ENCODE measurements at places on chromosomes 11 and 22. TPM values are rescaled to one million over a fixed set of nuclear protein-coding genes. Genes with fewer than 3 reads are reported as not detected.

- no peak overlapping the region for H3K4me3 ChIP-seq
- no peak for DNase-seq
- H3K4me1 ChIP-seq = 0 out of 2 replicates have a peak, but pooled peaks cover 6% of the 10 kb centered on the region
- no peaks in the 10 kb centered on the region for H3K36me3 ChIP-seq
- H3K27ac ChIP-seq = no peak overlapping the region
- no peaks in the 10 kb centered on the region for H3K27me3 ChIP-seq
These were observed 25.0 kb upstream of the OR56A1 start for GRCh38 chr11:6055569-6055968.

GRCh38 chr11:64268893-64269539 lies 15.4 kb downstream of the BAD start:
- peaks cover 11% of the 10 kb centered on the region for H3K4me1 ChIP-seq
- no peaks in the 10 kb centered on the region for H3K27me3 ChIP-seq
- peak overlapping the region; percentile 73 for H3K4me3 ChIP-seq
- H3K27ac ChIP-seq = peak overlapping the region; percentile 81

DNA sequence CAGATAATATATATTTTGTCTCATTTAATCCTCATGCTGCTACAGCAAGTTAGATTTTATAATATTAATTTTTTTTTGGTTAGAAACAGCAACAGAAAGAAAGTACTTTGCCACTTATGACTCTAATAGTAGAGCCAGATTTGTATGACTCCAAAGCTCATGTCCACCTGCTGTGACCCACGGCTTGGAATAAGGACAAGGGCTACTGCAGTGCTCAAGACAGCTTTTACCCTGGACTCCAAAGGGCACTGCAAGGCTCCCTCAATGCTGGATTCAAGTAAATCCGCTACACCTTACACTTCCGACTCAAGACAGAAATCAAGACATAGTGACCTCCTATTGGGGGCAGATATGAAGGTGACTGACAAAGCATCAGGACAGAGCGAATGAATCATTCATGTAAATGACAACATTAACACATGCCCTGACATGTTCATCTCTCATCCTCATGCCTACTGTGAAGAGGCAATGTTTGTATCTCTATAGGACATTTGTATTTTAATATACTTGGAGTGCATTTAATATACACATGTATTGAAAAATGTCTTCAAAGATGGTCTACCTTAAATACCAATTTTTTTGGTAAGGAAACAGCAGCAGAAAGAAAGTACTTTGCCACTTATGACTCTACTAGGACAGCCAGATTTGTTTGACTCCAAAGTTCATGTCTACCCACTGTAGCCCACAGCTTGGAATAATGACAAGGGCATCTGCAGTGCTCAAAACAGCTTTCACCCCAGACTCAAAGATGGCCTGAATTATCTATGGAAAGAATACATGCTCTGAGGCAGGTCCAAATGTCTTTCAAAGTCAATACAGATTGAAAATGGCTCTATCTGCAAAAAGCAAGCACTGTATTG lies 375.6 kb upstream of the CCDC90B start:
- peaks cover 30% of the 10 kb centered on the region for H3K4me1 ChIP-seq
- H3K27ac ChIP-seq = no peak overlapping the region
- H3K27me3 ChIP-seq = no peaks in the 10 kb centered on the region
- no peaks in the 10 kb centered on the region for H3K36me3 ChIP-seq
- H3K4me3 ChIP-seq = no peak overlapping the region

GRCh38 chr11:65002706-65003105 lies 5.9 kb upstream of the BATF2 start:
- no peaks in the 10 kb centered on the region for H3K27me3 ChIP-seq
- no peak for DNase-seq
- H3K27ac ChIP-seq = no peak overlapping the region
- no peaks in the 10 kb centered on the region for H3K4me1 ChIP-seq

- no peak overlapping the region for H3K27ac ChIP-seq
- DNase-seq = no peak
- no peaks in the 10 kb centered on the region for H3K27me3 ChIP-seq
- no peak overlapping the region for H3K4me3 ChIP-seq
- no peaks in the 10 kb centered on the region for H3K4me1 ChIP-seq
These were observed 16.9 kb downstream of the ADORA2A start for GRCh38 chr22:24444251-24444650.

DNA sequence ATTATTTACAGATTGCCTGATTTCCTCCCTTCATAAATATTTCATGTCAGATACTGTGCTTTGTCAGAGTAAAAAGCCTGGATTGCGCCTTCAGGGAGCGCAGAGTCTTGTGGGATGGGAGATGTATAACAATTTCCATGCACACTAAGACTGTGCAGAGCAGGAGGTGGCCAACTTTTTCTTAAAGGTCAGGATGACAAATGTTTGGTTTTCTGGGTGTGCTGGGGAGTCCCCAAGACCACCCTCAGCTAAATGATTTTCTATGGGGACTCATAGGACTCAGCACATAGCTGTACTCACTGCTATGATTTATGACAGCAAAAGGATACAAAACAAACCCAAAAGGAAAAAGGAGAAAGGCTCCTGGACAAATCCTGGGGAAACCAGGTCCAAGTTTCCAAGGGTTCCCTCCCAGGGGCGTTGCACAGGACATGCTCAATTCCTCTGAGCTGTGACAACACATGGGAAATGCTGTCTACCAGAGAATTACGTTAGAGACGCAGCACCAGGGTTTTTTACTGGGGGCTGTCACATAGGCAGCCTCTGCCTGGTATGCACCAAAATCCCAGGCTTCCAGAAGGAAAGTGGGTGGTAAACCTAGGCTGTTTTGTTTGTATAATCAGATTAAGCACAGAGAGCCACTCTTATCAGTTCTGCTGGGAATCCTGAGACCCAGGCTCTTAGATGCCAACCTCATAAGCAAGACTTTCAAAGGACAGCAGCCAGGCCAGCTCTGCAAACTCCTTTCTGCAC lies 59.1 kb downstream of the CSNK2A3 start:
- no peaks in the 10 kb centered on the region for H3K36me3 ChIP-seq
- H3K27ac ChIP-seq = no peak overlapping the region
- H3K27me3 ChIP-seq = no peaks in the 10 kb centered on the region
- no peaks in the 10 kb centered on the region for H3K4me1 ChIP-seq

DNA sequence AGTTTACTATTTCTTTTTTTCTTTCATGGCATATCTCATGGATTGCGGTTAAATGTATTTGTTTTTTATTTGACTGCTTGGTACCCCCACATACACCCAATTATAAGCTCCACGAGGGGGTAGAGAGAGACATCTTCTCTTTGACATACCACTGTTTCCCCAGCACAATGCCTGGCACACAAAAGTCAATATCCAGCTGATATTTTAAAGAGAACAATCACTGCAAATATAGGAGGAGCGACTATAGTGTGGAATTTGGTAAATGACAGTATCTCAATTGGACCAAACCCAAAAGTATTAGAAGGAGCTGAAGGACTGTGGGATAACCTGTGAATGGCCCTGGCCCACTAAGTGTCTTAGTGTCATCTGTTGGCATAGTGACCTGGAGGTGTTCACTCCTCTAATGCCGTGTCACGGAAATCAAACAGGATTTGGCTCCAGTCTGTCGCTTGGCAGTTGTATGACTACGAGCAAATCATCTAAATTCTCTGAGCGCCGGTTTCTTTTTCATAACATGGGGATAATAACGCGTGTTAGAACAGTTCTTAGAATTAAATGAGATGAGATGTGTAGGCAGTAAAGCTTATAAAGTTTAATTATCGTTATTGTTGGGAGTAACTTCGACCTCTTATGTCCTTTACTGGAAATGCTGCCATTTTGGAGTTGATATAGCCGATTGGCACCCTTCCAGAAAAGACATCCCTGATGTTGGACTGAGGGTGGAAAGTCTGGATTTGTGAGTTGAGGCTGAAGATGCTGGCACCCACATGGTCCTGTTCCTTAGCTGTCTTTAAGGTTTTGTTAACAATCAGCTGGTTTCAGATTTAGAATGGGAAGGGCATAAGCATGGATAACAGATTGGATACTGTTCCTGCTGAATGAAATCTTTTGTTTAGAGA lies 144.5 kb downstream of the DBX1 start:
- no peaks in the 10 kb centered on the region for H3K36me3 ChIP-seq
- no peaks in the 10 kb centered on the region for H3K27me3 ChIP-seq
- no peak overlapping the region for H3K27ac ChIP-seq
- DNase-seq = no peak

- peak overlapping the region; percentile 89 for H3K27ac ChIP-seq
- no peaks in the 10 kb centered on the region for H3K27me3 ChIP-seq
- no peak for DNase-seq
- peaks cover 6% of the 10 kb centered on the region for H3K36me3 ChIP-seq
- H3K4me3 ChIP-seq = no peak overlapping the region
These were observed 8.1 kb downstream of the RCOR2 start for GRCh38 chr11:63908631-63909401.

GRCh38 chr22:24051568-24051967 lies 40.5 kb downstream of the CABIN1 start:
- no peak overlapping the region for H3K4me3 ChIP-seq
- DNase-seq = no peak
- no peaks in the 10 kb centered on the region for H3K27me3 ChIP-seq
- peaks cover 13% of the 10 kb centered on the region for H3K36me3 ChIP-seq
- no peaks in the 10 kb centered on the region for H3K4me1 ChIP-seq
- H3K27ac ChIP-seq = no peak overlapping the region

GRCh38 chr11:124296016-124296415 lies 17.7 kb downstream of the OR8D1 start:
- no peak for DNase-seq
- H3K4me1 ChIP-seq = peaks cover 6% of the 10 kb centered on the region
- H3K27ac ChIP-seq = no peak overlapping the region
- no peaks in the 10 kb centered on the region for H3K27me3 ChIP-seq

GRCh38 chr11:2136209-2136951 lies 2.8 kb downstream of the IGF2 start:
- H3K27ac ChIP-seq = no peak overlapping the region
- peaks cover 58% of the 10 kb centered on the region for H3K27me3 ChIP-seq
- no peaks in the 10 kb centered on the region for H3K36me3 ChIP-seq
- DNase-seq = peak; percentile 64
- H3K4me1 ChIP-seq = peaks cover 7% of the 10 kb centered on the region
- peak overlapping the region; percentile 59 for H3K4me3 ChIP-seq

GRCh38 chr22:41587347-41587723 lies 2.3 kb downstream of the PMM1 start:
- H3K27ac ChIP-seq = no peak overlapping the region
- no peaks in the 10 kb centered on the region for H3K36me3 ChIP-seq
- peaks cover 6% of the 10 kb centered on the region for H3K4me1 ChIP-seq
- no peaks in the 10 kb centered on the region for H3K27me3 ChIP-seq
- DNase-seq = no peak
- no peak overlapping the region for H3K4me3 ChIP-seq

GRCh38 chr11:71425860-71426259 lies 22.3 kb downstream of the DHCR7 start:
- no peak overlapping the region for H3K27ac ChIP-seq
- DNase-seq = no peak
- H3K27me3 ChIP-seq = no peaks in the 10 kb centered on the region
- no peaks in the 10 kb centered on the region for H3K36me3 ChIP-seq
- no peak overlapping the region for H3K4me3 ChIP-seq
- no peaks in the 10 kb centered on the region for H3K4me1 ChIP-seq

- peak; percentile 48 for DNase-seq
- H3K27me3 ChIP-seq = peaks cover 4% of the 10 kb centered on the region
- peaks cover 23% of the 10 kb centered on the region for H3K4me1 ChIP-seq
- H3K4me3 ChIP-seq = no peak overlapping the region
- H3K27ac ChIP-seq = no peak overlapping the region
These were observed 3.9 kb downstream of the FDX1 start for GRCh38 chr11:110433393-110434333.

- H3K27me3 ChIP-seq = no peaks in the 10 kb centered on the region
- H3K4me3 ChIP-seq = no peak overlapping the region
- no peaks in the 10 kb centered on the region for H3K4me1 ChIP-seq
- no peak overlapping the region for H3K27ac ChIP-seq
- DNase-seq = no peak
These were observed 86.6 kb downstream of the CLPB start for GRCh38 chr11:72347691-72348090.

- 0 out of 2 replicates have a peak overlapping the region, but pooled peaks have one; percentile 69 for H3K27ac ChIP-seq
- H3K4me3 ChIP-seq = no peak overlapping the region
- DNase-seq = peak; percentile 48
- H3K27me3 ChIP-seq = no peaks in the 10 kb centered on the region
- H3K36me3 ChIP-seq = 0 out of 2 replicates have a peak, but pooled peaks cover 4% of the 10 kb centered on the region
- 0 out of 2 replicates have a peak, but pooled peaks cover 3% of the 10 kb centered on the region for H3K4me1 ChIP-seq
These were observed 14.4 kb downstream of the FBLN1 start for GRCh38 chr22:45516923-45517675.

- H3K27me3 ChIP-seq = peaks cover 71% of the 10 kb centered on the region
- H3K4me1 ChIP-seq = peaks cover 10% of the 10 kb centered on the region
- H3K4me3 ChIP-seq = peak within 1 kb of the TSS; percentile 71
These were observed at the start of gene DSCAML1 for GRCh38 chr11:117796872-117797529. Gene DSCAML1 (minus strand): TSS chr11:117797216. CDS start chr11:117797079, 137 bp downstream.

DNA sequence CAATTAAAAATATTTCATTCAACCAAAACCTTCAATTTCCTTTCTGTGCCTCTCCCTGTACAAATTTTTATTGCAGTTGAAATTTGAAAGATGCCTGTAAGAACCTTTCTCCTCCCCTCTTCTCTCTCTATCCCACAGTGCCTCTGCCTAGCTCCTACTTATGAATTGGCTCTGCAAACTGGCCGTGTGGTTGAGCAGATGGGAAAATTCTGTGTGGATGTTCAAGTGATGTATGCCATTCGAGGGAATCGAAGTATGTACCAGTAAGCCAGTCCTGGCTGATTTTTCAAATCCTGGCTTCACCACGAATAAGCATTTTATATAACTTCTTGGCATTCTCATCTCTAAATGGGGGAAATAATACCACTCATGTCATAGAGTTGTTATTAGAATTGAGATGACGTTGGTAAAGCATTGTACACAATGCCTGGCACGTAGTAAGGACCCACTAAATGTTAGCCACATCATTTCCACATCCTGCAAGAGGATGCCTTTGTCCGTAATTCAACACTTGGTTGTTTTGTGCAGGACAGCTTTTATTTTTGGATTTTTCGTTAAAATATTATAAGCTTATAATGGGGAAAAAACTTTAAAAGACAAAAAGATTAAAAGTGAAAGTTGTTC lies 6.0 kb downstream of the DDX25 start:
- no peak for DNase-seq
- H3K27me3 ChIP-seq = peaks cover 6% of the 10 kb centered on the region
- H3K27ac ChIP-seq = no peak overlapping the region

GRCh38 chr11:104410336-104410735 lies 246.4 kb upstream of the PDGFD start:
- DNase-seq = no peak
- no peaks in the 10 kb centered on the region for H3K36me3 ChIP-seq
- H3K4me1 ChIP-seq = no peaks in the 10 kb centered on the region
- no peak overlapping the region for H3K27ac ChIP-seq

The RASL10A gene
- total RNA-seq = 0.54 TPM

The PTDSS2 gene
- 145 TPM for total RNA-seq

The SLC22A12 gene
- total RNA-seq = not detected

The RNF215 gene
- 13.9 TPM for total RNA-seq

The TSGA10IP gene
- 2.0 TPM for total RNA-seq

The EWSR1 gene
- total RNA-seq = 427 TPM

The CDC42BPG gene
- 11.6 TPM for total RNA-seq

The VSIG2 gene
- not detected for total RNA-seq

The NUP98 gene
- total RNA-seq = 170 TPM

The JOSD1 gene
- total RNA-seq = 16.1 TPM

The MLC1 gene
- total RNA-seq = not detected

The GGTLC3 gene
- not detected for total RNA-seq

The CHID1 gene
- 51.2 TPM for total RNA-seq

The USH1C gene
- 1.3 TPM for total RNA-seq

The OR52I2 gene
- total RNA-seq = not detected

The CCDC34 gene
- total RNA-seq = 10.1 TPM

Data from GM23338 (cell line).